ENCODE measurements at places on chromosomes 5 and 9.

DNA sequence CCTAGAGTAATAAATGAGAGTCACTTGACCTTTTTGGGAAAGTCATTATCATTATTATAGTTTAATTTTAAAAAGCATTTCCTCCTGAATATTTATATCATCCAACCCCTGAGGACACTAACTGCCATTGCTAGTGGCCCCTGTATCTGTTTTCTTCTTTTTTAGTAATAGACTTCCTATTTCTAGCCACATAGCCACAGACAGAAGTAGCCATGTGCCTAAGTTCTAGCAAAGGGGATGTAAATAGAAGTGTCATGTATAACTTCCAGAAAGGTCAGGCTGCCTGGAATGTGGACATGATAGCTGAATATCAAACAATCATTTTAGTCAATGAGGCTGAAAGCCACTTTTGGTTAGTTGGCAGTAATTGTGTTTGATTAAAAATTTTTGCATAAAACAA is 37.5 kb upstream of the IQGAP2 start:
- DNase-seq, result no peak

DNA sequence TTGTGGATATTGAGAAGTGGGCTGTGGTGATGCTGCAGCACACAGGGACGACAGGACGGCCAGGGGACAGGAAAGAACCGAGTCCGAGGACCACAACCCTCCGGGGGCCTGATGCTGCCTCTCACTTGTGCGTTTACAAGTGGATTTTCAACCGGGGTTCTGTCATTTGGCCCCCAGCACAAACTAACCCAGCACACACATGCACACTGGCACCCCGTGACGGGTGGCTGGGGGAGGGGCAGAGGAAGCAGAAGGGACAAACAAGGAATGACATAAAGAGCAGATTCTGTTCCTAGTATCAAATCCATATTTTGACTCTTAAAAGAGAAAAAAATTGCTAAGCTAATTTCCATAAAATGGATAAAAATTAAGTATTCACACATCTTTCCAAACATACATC is 18.3 kb upstream of the ZFYVE16 start:
- no peak for DNase-seq

GRCh38 chr9:31677415-31677814 is 707.0 kb upstream of the ACO1 start:
- DNase-seq, result no peak

DNA sequence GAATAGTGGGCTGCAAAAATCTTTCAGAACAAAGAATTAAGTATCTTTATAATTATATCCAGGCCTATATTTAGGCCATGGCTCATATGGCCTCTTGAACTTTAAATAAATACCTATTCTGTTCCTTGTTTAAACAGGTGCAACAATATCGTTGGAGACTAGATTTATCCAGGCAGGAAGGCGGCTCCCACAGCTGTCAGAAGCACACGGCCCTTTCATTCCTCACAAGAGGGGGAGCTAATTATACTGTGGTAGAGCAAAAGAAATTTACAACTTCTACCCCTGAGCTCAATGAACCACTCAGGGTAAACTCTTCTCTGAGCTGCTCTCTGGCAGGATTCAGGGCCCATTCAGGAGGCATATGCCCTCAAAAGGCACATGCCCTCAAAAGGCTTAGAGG is 31.3 kb downstream of the TMEM174 start:
- peak; percentile 84 for DNase-seq

GRCh38 chr5:6162175-6162574 is 216.2 kb downstream of the MED10 start:
- DNase-seq, result no peak

DNA sequence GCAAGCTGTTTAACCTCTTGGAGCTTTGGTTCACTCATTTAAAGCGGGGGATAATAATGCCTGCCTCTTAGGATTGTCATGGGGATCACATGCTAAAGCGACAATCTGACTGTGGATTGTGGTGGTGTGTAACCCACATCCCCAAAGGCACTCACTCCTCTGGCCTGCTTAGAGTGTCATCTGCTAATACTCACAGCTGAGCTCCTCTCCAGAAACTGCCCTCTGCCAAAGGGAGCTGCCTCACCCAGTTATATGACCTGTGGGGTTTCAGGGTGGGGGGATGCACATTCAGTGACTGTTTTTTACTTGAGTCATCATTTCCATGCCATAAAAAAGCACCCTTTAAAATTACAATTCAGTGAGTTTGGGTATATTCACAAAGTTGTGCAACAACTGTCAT is 110.0 kb upstream of the SPOCK1 start:
- DNase-seq, result no peak

GRCh38 chr5:133906303-133906702 is 62.1 kb downstream of the C5orf15 start:
- no peak for DNase-seq

GRCh38 chr9:120916588-120916987 is 10.0 kb downstream of the TRAF1 start:
- DNase-seq, result no peak

GRCh38 chr9:115635680-115636383 is 517.8 kb upstream of the PAPPA start:
- DNase-seq, result no peak

DNA sequence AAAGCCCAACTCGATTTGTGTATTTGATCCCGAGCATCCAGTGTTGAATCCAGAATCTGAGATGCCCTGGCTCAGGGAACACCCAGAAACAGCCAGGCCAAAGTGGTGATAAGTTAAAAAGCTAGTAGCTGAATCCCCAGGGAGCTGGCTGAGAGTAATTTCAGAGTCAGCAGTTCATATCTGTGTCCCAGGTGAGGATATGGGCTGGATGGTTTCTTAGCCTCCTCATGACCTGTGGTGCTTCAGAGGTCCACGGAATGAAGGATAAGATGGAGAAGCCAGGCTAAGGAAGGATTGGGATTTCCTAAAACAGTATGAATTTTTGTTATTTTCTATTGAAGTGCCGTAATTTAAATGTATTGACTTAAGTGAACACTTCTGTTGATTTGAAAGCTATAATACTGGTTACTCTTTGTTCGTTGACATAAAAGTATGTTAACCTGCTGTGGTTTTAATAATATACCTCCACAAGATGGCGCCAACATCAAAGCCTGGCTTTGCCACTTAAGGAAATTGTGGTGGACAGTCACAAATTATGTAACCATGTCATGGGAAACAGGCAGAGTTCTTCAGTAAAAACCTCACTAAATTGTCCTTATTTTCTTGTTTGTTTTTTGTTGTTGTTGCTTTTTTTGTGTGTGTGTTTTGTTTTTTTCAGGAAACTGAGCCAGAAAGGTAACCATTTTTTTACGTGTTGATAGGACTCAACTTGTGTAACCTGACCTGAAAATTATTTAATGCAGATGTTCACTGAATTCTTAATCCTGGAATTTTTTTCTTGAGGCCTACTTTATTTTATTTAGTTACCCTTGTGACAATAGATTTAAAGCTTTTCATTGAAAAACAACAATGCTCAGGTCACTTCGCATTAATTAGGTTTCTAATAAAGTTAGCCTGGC is 11.4 kb downstream of the MTAP start:
- peak; percentile 62 for DNase-seq

- DNase-seq, result no peak
These were observed 1009.8 kb downstream of the DNAH5 start for GRCh38 chr5:12934722-12935121.

- DNase-seq, result no peak
These were observed 606.4 kb downstream of the ZNF608 start for GRCh38 chr5:124140060-124140459.

GRCh38 chr5:76199336-76200318 is 116.4 kb downstream of the SV2C start:
- DNase-seq, result no peak

DNA sequence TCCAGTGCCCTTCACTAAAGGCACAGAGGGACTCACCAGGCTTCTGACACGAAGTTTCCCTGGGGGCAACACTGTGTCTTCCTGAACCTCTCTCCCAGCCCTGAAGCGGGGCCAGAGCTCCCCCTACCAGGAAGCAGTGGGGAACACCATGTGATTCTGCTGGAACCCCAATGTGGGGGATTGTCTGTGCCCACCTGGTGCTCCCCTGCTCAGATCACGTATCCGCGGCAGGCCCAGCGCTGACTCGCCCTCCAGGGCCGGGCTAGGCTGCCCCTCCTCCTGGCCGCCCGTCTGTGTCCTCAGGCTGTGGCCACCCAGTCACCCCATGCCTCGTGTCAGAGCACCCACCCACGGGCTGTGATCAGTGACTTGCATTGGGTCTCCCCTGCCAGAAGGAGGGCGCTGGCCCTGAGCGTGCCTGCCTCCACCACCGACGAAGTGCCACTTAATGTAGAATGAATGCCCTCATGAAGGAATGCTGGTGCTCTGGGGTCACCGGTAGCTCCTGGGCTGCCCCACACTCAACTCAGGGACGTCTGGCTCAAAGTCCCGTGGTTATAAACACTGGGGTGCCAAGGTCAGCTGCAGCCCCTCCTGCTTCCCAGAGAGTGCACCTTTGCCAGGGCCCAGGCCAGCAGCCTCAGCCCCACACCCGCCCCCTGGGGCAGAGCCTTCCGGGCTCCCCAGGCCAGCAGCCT is 22.1 kb downstream of the SARDH start:
- no peak for DNase-seq

DNA sequence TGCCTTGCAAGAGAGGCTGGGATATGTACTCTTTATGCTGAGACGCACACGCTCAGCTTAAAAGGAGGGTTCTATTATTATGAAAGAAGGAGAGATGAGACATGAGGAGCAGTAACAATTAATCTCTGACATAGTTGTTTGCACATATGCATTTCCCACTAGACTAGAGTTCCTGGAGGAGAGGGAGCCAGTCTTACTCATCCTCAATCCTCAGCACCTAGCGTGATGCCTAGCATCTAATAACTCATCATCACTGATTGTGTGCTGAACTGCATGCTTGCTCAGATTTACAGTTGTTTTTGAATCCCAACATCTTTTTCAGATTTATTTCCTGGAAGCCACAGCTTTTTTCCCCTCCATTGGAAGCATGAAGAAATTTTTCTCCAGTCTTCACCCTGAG is 35.5 kb downstream of the GCNT4 start:
- no peak for DNase-seq

GRCh38 chr5:5063533-5063953 is 76.6 kb upstream of the ADAMTS16 start:
- no peak for DNase-seq

DNA sequence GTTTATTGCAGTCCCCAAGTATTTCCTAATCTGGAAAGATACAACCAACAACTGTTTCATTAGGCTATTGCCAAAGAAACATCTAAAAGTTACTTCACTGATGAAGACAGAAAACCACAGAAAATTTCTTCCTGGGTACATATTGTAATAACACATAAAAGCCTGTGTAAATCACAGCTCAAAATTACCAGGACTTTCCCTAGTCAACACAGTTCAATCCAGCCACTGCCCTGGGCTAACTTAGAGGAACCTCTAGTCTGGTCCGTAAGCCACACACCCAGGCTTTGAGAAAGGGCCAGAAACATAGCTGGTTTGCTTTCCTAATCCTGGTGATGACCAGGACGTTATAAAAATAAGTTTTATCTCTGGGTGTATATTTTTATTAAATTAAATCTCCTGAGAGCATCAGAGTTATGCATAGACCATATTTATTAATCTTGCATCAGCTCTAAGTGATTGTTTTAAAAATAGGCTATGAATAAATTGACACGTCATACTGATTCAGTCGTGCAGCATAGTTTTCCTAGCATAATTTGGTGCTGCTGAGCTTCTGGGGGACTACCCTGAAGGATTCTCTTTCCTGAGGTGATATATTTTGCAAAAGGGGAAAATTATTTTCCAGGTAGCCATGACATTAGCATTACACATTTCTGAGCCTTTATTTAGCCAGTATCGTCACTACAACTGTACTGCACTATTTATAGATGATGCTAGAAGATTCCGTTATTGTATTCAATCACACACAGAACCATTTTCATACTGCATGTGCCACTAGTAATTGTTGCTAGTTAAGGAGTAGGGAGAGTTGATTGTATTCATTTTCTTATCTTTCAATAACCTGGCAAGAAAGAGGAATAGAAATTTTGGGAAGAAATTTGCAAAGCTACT is 12.6 kb upstream of the MUSK start:
- DNase-seq, result no peak

DNA sequence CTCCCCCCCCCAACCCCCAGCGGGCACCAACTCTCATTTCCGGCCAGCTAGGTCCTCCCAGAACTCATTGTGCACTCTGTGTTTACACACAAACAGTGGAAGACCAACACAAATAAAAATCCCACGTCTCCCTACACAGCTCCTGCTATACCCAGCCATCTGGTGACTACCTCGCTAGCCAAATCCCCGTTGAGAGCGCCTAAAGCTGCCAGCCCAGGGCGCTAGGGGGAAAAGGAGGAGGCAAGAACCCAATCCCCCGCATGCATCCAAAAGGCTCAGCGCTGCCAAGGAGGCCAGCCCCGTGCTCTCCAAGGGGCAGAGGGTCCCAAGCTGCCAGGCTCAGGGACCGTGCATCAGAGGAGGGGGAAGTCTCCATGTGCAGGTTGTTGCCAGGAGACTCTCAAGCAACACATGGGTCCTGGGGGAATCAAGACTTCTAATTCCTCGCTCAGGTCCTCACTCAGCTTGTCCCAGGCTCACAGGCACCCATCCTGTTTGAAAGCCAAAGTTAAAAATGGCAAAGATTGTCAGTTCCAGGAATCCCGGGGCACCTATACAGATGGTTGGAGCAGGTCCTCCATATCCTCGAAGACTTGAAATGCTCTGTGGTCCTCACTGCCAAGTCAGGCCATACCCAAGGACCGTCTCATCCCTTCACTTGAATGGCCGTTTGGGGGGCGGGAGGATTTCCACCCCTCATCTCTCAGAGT is 2.7 kb downstream of the ASTN2 start:
- no peak for DNase-seq

- no peak for DNase-seq
These were observed 293.4 kb upstream of the IRX1 start for GRCh38 chr5:3302228-3302627.

GRCh38 chr5:136686192-136686872 is 321.0 kb upstream of the TRPC7 start:
- no peak for DNase-seq

DNA sequence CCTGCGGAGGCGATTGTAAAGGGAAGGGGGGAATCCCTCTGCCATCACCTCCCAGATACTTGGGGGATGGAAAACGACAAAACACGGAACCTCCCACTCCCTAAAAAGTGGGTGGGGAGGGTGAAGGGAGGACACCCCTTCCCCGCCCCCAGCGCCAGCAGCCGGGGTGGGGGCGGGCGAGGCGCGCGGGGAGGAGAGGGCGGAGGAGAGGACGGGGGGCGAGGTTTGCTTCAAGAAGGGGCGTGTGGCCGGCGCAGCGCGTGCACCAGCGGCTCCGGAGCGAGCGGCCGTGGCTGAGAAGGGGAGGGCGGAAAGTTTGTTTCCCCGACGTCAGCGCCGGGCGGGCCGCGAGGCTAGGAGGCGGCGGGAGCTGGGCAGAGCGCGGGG is at the start of gene PRRX2:
Gene PRRX2 (plus strand): TSS at position 259 of the 387 bp plus-strand sequence. CDS start 221 bp downstream, outside the sequence.
- DNase-seq, result no peak

- DNase-seq, result no peak
These were observed 235.4 kb downstream of the CACNA1B start for GRCh38 chr9:138112791-138113600.

DNA sequence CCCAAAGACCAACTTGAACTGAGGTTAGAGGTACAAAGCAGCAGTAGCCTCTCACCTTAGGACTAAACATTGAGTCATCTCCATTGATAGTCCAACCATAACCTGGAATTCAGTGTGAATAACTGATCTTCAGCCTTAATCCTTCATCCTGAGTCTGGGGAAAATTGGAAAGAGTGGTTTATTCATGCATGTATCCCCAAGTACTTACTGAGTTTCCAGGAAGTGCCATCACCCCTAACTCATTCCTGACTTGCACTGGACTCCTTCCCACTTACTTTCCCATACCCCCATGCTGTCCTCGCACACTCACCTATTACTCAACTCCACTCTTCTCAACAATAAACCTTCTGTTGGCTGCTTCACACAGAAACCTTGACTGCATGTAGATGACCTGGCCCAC is 161.4 kb upstream of the ZNF462 start:
- DNase-seq, result no peak
